Ovary (tissue), 10 donors: ENCODE measurements at places on chromosomes 11 and 22. TPM values are rescaled to one million over a fixed set of nuclear protein-coding genes. Genes with fewer than 3 reads are reported as not detected.

Gene APOC3
- total RNA-seq: not detected

GRCh38 chr22:30555282-30556210 lies 9.0 kb upstream of the SEC14L6 start:
- no peak overlapping the region for H3K27ac ChIP-seq
- no peaks in the 10 kb centered on the region for H3K4me1 ChIP-seq
- H3K27me3 ChIP-seq: no peaks in the 10 kb centered on the region
- DNase-seq: no peak
- no peaks in the 10 kb centered on the region for H3K36me3 ChIP-seq

GRCh38 chr22:47057916-47058585 lies 295.6 kb downstream of the TBC1D22A start:
- no peaks in the 10 kb centered on the region for H3K27me3 ChIP-seq
- no peak overlapping the region for H3K27ac ChIP-seq
- no peaks in the 10 kb centered on the region for H3K36me3 ChIP-seq
- H3K4me1 ChIP-seq: no peaks in the 10 kb centered on the region
- no peak overlapping the region for H3K4me3 ChIP-seq

Gene OR52N2
- not detected for total RNA-seq

Gene PANX3
- not detected for total RNA-seq

Gene FADS2
- 8.3 TPM for total RNA-seq

DNA sequence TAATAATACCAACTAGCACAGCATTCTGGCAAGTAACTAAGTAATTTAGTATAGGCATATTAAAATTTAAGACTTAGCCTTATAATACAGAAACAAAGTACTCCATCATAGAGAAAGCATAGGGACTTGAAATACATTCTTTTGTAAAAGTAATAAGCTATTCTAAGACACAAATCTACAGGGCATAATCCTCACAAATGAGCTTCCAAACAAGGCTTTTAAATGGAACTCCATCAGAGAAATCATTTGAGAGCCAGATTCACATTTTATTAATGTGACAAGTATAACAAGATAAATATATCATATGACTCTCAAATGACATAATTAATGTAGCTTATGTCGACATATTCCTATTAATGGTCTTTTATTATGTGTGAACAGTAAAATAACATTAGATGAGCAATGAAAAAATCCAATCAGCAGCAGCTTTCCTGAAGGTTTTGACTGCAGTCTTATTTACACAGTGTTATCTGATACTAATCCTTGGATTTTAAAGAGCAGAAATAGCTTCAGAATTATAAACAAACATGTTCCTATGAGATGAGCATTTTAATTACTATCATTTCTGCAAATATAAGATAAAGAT lies 241.4 kb downstream of the TTC28 start:
- no peak for DNase-seq
- no peaks in the 10 kb centered on the region for H3K27me3 ChIP-seq
- H3K4me3 ChIP-seq: no peak overlapping the region
- H3K27ac ChIP-seq: peak overlapping the region; percentile 79
- no peaks in the 10 kb centered on the region for H3K36me3 ChIP-seq

- H3K4me1 ChIP-seq: no peaks in the 10 kb centered on the region
- no peak for DNase-seq
- H3K4me3 ChIP-seq: no peak overlapping the region
- H3K36me3 ChIP-seq: no peaks in the 10 kb centered on the region
- no peak overlapping the region for H3K27ac ChIP-seq
- no peaks in the 10 kb centered on the region for H3K27me3 ChIP-seq
Measured at GRCh38 chr22:21681566-21682370, 16.0 kb downstream of the PPIL2 start.

DNA sequence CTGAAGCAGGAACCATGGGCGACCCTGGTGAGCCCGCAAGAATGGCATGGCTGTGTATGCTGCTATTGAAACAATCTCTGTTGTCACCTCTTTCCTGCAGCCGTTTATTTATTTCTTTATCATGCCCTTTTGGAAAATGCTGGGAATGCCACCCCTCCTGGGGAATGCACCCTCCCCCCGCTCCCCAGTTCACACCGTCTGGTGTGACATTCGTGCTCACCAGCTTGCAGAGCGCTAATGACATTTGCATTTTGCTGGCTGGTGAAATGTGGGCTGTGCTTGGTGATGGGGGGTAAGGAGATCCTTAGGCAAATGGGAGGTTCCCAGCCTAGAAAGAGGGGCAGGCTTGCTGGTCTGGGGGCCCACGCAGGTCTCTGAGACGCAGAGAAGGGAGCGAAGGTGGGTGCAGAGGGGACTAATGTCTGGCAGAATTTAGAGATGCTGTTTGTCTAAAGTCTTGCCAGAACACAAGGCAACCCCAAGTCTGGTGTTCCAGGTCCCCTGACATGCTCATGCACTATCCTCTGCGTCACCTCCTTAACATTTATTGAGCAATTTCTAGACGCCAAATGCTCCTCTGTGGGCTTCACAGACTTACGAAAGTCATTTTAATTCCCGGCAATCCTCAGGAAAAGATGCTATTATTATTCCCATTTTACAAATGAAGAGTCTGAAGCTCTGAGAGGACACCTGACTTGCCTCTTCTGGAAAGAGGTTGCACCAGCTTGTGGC lies 91.7 kb downstream of the TP53I11 start:
- H3K36me3 ChIP-seq: no peaks in the 10 kb centered on the region
- H3K4me1 ChIP-seq: peaks cover 8% of the 10 kb centered on the region
- no peak for DNase-seq
- no peaks in the 10 kb centered on the region for H3K27me3 ChIP-seq
